SIG-M5 (cell line): ENCODE measurements at places on chromosomes 2 and 18.

DNA sequence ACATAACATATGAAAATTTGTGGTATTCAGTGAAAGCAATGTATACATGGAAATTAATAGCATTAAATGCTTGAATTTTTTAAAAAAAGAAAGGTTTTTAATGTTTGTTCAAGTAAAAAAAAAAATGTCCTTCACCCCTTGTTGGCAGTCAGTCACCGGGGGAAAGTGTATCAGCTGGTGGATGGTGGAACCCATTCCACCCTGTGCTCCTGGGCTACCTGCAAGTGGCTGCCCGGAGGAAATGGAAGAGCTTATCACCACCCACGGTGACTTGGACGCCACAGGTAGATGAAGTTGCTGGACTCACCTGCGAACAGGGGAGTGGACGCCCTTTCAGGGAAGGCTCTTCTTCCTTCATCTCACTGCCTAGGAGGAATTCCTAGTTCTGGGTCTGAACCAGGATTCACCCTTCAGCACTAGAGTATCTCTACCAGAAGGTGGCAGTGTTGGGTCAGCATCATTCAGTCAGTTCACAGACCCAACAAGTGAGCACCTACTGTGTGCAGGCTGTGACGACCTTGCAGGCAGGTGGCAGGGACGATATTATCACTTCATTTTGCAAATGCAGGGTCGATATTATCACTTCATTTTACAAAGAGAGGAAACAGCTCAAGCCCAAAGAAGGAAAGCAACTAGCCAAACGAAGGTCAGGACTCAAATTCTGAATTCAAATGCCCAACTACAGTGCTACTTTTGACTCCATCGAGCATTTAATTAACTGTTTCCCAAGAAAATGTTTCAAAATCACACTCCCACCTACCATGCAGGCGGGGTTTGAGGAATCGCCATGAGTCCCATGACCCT, 35.8 kb downstream of the CIB4 start:
- no peak for DNase-seq

DNA sequence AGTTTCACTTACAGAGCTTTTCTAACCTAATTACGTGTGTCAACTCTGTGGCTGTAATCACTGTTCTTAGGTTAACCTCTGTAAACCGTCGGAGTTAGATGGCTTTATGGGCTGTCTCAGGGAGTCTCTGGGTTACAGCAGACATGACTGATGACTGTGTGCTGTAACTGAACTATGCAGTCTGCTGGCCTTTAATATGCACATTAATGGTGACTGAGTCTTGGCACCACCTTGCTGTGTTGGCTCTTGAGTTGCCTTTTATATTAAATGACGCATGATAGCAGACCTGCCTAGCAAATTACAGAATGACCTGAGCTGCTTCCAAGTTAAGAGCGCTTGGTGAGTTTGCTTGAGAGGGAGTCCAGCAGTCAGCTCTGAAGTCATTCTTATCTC, 90.1 kb downstream of the ACKR3 start:
- no peak for DNase-seq

DNA sequence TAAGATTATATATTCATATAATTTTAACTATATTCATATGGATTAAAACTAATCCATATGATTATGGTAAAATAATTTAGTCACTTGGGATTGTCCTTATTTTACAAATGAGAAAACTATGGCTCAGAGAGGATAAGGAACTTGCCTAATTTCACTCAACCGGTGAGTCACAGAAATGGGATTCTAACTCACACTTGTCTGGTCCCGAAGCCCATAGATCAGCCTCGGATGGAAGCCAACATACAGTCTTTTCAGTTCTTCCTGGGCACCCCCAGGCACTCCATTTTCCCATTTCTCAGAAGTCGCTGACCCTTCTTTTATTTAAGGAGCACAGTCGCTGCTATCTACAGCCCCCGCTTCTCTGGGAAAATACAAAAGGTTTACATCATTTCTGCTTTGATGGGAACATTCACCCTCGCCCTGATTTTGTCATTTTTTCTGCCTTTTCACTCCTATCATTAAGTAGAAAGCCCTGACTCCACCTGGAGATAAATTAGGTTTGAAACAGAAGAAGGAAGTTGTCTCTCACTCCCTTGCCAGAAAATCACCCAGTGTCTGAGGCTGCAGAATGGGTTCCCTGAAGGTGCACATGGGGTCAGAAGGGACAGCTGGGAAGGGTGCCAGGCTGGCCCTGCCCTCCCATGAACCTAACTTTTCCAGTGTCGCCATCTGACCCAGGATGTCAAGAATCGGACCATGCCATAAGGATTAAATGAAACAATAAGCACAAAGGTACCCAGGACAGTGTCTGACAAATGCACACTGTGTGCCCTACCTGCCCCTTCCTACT, 36.6 kb downstream of the CYP1B1 start:
- DNase-seq: no peak

- DNase-seq: no peak
Measured at GRCh38 chr2:20421336-20421987, 25.4 kb upstream of the RHOB start.

DNA sequence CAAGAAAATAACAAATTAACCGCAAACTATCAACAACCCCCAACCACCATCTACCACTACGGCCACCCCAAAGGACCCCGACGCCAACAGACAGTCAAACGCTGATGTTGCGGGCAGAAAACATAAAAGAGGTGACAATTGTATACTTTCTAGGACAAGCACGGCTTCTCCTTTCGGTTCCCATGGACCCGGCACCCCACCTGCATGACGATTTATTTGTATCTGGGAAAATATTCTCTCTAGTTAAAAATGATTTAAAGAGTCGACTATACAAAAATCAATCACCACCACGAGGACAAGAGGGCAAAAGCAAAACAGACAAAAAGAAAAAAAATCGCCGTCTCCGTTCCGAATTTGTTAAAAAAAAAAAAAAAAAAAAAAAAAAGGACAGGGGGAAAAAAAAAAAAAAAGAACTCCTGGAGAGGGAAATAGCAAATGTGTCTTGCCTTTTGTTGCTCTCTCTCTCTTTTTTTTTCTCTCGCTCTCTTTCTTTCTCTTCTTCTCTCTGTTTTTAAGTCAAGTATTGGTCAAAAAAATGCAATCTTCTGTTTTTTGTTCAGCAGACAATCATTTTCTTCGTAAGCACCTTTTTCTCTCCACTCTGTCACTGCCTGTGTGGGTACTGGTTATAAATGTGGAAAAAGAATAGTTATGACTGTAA, 3.6 kb downstream of the SIX3 start:
- no peak for DNase-seq

DNA sequence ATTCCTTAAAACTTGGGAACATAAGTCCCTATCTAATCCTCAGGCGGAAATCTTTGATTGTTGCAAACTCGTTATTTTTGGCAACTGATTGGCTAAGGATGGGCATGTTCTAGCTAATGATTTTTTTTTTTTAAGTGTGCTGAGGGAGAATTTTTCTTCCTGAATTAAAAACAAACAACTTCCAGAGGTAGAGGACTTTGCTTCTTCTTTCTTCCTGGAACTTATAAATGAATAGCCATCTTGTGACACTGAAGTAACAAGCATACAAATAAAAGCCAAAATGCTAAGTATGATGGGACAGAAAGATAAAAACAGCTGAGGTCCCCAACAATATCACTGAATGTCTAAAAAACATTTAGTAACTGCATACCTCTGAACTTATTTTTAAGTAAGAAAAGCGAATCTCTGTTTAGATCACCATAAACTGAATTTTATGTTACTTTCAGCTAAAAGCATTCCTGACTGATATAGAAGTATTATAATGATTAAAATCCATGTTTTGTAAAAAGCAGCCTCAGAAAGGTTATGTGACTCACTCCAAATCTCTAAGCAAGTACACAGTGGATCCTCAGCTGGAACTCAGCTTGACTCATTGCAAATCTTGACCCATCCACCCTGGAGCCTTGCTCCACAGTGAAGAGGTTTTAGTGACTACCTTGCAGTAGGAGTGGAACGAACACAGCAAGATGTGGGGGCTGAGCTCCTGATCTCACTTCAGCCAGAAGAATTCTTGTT, 344.4 kb downstream of the CLIP4 start:
- no peak for DNase-seq

DNA sequence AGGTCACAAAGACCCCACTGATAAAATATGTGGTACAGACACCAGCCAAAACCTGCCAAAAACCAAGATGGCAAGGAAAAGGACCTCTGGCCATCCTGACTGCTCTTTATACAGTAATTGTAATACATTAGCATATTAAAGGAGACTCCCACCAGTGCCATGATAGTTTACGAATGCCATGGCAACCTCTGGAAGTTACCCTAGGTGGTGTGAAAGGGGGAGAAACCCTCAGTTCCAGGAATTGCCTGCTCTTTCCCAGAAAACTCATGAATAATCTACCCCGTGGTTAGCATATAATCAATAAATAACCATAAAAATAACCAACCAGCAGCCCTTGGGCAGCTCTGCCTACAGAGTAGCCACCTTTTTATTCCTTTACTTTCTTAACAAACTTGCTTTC, 129.8 kb upstream of the EPB41L3 start:
- no peak for DNase-seq

- no peak for DNase-seq
Measured at GRCh38 chr18:48996901-48997463, 46.2 kb upstream of the SMAD7 start.

GRCh38 chr2:186780701-186781316, 68.2 kb downstream of the ZSWIM2 start:
- DNase-seq: no peak

DNA sequence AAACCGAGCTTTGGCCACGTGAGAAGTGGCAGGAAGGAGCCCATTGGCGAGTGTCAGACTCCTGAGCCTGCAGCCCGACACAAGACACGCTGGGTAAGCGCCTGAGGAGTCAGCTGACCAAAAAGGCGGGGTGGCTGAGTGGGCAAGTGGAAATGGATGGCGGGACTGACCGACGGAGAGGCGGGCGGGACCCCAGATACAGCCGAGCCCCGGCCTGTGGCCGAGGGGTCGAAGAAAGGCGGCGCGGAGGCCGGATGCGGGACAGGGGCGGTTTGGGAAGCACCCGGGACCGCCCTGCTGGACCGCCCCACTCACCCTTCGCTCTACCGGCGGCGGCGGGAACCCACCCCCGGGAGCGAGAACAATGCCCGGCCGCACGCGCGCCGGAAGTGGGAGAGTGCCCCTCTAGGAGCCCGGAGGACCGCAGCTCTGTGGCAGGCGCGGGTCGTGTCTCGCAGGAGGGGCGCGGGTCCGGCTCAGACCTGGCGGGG, 22.8 kb downstream of the ZSCAN30 start:
- DNase-seq: no peak

DNA sequence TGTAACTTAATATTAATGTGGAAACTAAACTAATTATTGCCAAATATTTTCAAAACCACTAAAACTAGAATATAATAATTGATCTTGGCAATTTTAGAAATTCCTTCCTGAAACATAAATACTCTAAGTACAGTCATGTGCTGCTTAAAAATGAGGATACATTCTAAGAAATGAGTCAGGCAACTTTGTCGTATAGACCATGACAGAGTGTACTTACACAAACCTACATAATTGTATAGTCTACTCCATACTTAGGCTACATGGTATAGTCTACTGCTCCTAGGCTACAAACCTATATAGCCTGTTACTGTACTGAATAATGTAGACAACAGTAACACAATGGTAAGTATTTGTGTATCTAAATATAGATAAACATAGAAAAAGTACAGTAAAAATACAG, 27.6 kb downstream of the FEZ2 start:
- DNase-seq: no peak

DNA sequence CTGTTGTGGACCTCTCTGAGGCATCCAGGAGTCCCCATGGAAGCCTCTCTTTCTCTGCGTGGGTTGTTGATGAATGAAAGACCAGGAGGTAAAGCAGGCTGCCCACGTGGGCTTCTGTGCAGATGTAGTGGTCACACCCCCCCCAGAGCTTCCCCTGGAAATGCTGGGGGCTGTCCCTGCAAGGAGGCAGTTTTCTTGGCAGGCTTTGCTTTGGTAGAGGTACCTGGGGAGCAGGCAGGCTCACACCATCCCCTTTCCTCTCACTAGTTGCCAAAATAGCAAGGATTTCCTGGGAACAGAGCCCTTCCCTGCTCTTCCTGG, 97.6 kb upstream of the MAP3K20 start:
- DNase-seq: no peak

- DNase-seq: no peak
Measured at GRCh38 chr2:24691806-24692205, 101.4 kb downstream of the PTRHD1 start.

DNA sequence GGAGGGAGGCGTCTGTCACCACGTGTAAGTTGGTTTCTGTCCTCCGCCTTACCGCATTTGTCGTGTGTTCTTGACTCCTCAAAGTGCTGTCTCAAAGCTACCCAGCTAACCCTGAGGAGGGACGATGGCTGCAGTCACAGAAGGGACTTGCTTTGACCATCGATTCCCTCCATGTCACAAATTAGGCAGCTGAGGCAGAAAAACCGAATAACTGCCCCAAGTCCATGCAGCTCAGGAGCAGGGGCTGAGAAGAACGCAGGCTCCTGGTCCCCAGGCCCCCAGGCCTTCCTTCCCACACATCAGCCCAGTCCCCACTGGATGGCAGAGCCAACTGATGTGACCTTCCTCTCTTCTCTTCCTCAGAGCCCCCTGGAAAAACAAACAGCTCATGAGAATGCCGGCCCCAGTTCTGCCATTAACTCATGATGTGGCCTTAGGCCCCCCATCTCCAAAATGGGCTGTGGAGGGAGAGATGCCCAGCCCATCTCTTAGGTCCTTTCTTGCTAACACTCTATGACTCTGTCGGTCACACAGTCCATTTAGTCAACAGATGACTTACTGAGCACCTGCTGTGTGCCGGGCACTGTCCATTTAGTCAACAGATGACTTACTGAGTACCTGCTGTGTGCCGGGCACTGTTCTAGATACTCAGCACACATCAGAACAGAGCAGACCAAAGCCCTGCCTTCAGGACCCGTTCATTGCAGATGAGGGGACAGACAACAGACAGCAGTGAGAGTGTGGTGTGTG, 19.6 kb downstream of the MTERF4 start:
- no peak for DNase-seq

- DNase-seq: no peak
Measured at GRCh38 chr2:38315707-38316333, 61.3 kb downstream of the ATL2 start.

GRCh38 chr2:27888790-27889189, 1.4 kb downstream of the RBKS start:
- no peak for DNase-seq

- no peak for DNase-seq
Measured at GRCh38 chr18:57846258-57846657, 43.1 kb upstream of the ATP8B1 start.

DNA sequence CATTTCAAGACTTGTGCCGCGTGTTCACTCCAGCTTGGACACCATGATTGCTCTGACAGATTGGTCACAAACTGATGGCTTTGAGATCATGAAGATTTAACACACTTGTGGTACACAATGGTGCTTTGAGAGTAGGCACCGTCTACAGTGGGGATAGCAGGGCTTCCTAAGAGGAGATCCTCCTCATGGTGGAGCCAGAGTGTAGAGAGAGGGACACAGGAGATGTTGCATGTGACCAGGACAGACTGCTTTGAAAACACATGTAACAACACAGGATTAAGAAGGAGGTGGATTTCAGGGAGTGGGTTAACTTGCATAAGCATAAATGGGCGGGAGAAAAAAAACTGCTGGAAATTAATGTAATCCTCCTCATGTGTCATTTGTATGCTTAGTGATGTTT, 95.7 kb upstream of the LINC00305 start:
- no peak for DNase-seq

GRCh38 chr18:3869848-3870247, 419.9 kb downstream of the TGIF1 start:
- DNase-seq: no peak
